ENCODE measurements at places on chromosomes 3 and 15. TPM values are rescaled to one million over a fixed set of nuclear protein-coding genes. Genes with fewer than 3 reads are reported as not detected.

DNA sequence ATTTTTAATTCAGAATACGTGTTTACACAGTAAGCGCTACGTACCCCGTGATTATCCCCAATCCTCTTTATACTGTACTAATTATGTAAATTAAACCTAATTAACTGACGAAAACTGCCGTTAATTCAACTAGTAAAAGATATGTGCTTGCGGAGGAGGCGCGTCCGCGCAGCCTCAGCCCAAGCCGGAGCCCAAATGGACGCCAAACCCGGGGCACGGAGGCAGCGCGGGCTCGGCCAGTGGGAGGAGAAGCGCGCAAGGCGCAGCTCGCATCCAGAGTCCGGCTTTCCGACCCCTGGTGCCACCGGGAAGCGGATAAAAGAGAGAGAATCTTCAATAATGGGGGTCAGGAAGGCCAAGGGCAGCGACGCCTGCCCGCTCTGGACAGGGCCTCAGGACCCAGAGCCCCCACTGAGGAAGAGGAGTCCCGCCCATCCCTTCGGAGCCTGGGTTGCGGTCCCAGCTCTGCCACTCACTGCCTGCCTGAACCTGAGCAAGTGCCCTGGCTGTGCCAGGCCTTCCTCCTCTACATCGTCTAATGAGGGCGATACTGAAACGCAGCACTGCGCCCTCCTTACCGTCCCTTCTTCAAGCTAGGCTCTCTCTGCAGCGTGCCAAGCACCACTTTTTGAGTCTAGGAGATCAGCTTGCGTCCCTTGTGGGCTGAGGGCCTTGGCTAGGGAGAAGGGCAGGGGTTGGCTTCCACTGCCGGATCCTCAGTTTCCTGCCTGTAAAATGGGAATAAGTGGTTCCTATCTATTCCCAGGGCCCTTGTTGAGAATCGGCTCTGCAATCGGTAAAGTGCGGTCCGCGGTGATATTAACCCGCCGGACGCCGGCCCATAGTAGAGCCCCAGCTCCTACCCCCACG is 5.0 kb upstream of the SKOR1 start:
- DNase-seq = peak; percentile 2

DNA sequence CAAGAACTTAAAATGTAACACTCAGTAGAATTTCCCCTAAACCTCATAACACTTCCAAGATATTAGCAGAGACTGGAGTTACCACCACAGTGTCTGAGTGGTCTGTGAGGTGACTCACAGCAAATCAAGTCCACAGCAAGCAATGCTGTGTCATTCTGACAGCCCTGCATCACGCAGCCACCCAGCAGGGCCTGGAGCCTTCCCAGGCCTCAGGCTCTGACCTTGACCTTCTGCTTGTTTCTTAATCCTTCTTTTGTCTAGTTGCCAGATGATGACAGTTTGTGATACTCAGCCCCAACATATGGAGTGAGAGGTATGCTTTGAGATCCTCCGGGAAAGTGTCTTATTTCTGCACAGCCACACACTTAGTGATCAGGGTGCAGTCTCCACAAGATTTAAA is 82.5 kb downstream of the TOP2B start:
- DNase-seq = no peak

DNA sequence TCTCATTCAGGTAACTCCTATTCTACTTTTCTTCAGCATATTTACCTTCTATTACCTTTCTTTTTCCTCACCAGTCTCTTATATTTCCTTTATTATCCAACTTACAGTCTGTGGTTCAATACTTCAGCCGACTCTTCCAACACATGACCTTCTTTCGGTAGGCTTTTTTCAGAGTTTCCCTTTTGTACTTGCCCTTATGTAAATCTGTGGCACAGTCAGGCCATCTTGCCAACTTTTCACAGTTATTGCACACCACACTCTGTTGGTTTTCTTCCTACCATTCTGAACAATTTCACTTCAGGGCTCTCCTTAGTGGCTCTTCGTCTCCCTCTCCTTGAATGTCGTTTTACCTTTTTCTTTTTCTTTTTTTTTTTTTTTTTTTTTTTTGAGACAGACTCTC is 427.8 kb downstream of the LPP start:
- DNase-seq = no peak

DNA sequence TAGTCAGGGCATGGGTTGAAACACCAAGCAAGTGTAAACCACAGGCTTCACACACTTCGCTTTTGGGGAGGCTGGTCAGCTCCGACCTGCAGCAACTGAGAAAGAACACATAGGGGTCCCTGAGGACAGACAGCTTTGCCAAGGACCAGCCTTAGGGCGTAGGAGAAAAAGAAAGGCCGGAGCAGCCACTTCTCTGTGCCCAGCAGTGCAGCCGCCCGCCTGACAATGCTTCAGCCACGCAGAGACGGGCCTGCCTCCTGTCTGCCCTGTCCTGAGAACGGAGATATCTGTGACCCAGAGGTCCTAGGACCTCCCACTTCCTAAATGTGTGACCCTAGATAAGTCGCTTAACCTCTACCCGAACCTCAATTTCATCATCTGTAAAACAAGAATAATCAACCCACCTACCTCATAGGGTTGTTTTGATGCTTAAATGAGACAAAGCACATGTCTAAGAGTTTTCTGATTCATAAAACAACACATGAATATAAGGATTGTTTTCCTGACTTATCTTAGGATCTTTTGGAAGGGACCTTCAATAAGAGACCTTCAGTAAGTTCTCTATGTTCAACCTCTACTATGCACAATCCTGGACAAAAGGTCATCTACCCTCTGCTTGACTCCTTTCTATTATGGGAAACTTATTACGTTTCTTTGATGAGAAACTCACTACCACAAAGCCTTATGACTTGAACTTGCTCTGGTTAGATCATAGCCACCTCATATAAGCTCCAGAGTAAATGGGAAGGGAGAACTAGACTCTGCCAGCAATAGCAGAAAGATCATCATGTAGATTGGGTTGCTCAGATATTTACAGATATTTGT is 32.9 kb upstream of the RFTN1 start:
- DNase-seq = no peak

DNA sequence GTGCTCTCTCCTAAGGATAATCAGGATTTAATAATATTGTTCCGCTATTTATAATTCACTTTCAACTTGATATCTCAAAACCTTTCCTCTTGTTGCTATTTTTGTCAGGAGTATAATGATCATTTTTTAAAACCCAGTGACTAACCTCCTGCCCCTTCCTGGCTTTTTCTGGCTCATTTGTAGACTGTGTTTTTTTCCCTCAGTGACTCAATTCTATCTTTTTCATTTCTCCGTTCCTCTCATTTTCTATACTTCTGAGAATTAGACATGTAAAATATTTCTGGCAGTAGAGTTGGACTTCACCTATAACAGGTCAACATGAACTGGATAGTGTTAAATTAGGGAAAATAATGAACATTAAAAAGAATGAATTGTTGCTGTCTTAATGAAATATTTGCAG is 490.7 kb downstream of the EDEM1 start:
- DNase-seq = no peak

GRCh38 chr15:28123408-28124023 is 24.4 kb upstream of the OCA2 start:
- peak; percentile 84 for DNase-seq

DNA sequence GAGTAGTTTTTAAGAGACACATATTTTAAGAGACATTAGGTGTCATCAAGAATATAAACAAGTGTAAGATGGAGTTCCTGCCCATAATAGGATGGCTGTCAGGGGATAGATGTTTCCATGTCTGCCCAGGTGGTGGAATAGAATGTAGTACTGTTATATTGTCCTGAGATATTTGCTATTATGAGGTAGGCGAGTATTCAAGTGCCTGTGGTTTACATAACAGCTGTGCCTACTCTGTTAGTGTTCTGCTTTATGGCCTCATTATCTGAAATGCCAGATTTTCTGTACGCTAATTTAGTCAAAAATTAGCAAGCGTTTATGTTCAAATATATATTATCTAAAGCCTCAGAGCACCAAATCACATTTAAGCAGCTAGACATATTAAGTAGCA is 360.2 kb upstream of the ROPN1 start:
- DNase-seq = no peak

GRCh38 chr3:197286678-197287077 is 11.7 kb downstream of the DLG1 start:
- DNase-seq = no peak

GRCh38 chr3:30578479-30578878 is 27.9 kb upstream of the TGFBR2 start:
- DNase-seq = no peak

DNA sequence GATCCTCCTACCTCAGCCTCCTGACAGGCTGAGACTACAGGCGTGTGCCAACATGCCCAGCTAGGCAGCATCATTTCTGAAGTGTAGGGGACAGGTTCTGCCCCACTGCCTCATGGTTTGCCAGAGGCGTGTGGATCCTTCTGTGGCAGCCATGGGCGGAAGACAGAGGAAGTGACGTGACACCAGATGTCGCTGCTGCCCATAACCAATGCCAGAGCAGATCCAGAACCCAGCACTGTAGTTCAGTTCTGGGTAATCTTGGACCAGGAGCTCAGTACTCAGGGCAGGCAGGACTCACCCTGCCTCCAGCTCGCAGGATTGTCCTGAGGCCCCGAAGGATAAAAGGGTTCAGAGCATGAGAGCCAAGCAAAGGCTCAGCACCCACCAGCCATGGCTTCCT is 8.2 kb downstream of the RBPMS2 start:
- DNase-seq = no peak

DNA sequence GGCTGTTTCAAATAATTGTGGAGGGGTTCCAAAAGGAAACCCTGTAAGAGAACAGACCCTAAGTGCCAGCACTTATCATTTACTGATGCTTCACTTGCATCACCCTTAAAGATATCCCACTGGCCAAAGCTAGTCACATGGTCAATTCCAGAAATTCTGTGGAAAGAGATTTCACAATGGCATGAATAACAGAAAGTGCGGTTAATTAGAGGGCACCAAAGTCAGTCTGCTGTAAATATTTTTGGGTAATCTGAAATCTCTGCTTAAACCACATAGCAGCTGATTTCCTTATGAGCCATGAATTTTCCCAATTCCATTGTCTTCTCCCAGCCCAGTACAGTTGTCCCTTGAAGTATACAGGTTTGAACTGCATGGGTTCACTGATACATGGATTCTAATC is 346.1 kb downstream of the SI start:
- no peak for DNase-seq

GRCh38 chr3:16828815-16829214 is 55.9 kb upstream of the PLCL2 start:
- peak; percentile 43 for DNase-seq

GASK1A gene
- 0.72 TPM for total RNA-seq

PAQR5 gene
- 0.15 TPM for total RNA-seq

LRRC28 gene
- total RNA-seq = 33.0 TPM

FILIP1L gene
- 19.1 TPM for total RNA-seq

SCAPER gene
- 18.1 TPM for total RNA-seq

AMT gene
- 11.9 TPM for total RNA-seq

TRIM71 gene
- 74.0 TPM for total RNA-seq

CCNB2 gene
- 16.5 TPM for total RNA-seq

KNG1 gene
- total RNA-seq = not detected

Measured in endothelial cell (in vitro differentiated cells).